NB4 (cell line): ENCODE measurements at places on chromosomes 1 and 21.

- no peak for DNase-seq
Observed at GRCh38 chr1:117592155-117592554, 13.7 kb upstream of the TENT5C start.

GRCh38 chr1:116257341-116257767 lies 115.7 kb upstream of the ATP1A1 start:
- no peak for DNase-seq

DNA sequence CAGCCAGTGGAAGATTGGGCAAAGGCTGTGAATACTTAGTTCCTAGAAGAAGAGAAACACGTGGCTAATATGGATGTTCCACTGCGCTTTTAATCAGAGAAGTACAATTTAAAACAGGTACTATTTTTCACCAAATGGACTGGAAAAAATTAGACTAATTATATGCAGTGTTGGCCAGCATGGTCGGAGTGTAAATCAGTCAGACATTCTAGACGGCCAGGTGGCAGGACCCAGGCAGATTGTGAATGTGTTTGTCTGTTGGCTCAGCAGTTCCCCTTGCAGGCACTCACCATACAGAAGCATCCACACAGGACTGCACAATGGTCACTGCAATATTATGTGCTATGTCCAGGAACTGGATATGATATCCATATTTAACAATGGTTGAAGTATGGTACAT lies 23.9 kb upstream of the SLC25A34 start:
- DNase-seq = no peak

DNA sequence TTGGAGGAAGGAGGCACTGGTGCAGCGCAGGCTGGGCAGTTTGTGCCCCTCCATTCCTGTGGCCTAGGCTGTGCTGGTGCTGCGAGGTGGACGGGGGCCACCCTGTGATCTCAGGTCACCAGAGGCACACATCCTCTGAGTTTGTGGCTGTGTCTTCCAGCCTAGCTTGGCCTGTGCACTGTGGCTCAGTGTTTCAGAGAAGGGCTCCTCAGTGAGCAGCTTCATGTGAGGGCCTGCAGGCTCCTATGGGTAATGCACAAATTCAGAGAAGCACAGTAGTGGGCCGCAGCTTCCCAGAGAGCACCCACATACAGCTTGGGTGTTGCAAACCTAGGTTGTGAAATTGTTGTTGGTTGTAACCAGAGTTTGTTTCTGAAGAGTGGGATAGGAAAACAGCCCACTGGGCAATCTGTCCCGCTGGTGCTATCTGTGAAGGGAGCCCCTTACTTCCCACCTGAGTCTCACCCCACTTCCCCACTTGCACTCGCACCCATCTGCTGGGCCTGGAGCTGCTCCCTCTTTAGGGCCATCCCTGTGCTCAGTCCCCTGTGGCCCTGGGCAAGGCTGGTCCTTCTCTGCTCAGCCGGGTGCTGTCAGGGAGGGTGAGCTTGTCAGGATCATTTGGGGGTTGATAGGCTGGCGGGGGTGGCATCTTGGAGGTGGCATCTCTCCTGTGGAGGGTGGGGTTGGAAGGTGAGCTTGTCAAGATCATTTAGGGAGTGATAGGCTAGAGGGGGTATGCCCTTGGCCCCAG lies 30.2 kb downstream of the SNAP47 start:
- peak; percentile 83 for DNase-seq
